AG08395 (cell line): ENCODE measurements at places on chromosomes 6 and 20.

DNA sequence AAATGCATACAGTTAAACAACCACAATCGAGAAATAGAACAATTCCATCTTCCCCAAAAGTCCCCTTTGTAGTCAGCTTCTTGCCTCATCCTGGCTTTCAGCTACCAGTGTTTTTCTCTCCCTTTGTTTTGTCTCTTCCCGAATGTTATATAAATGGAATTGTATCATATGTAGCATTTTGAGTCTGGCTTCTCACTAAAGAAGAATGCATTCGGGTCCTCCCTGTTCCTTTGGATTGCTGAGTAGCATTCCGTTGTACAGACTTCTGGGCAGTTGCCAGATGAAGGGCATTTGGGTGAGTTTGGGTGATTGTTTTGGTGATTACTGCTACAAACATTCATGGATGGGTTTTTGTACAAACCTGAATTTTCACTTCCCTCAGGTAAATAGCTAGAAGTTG lies 27.8 kb downstream of the PRPH2 start:
- peak; percentile 89 for DNase-seq

GRCh38 chr6:37017606-37018197 lies 12.2 kb downstream of the FGD2 start:
- DNase-seq: no peak

DNA sequence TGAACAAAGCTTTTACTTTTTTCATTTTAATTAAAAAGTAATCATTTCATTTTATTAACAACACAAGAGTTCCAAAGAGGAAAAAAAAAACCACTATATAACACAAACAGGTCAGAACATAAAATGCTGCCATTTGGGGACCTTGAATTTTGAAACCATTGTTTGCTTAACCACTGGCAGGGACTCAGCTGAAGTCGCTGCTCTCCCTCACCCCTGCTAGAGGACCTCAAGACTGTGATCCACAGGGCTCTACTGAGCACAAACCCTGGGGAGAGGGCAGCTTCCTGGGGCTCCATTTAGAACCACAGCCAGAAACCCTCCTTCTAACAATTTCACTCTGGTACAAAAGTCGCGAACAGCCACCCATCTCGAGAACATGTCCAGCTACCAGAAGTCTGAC lies 28.8 kb downstream of the NCOA5 start:
- DNase-seq: no peak

DNA sequence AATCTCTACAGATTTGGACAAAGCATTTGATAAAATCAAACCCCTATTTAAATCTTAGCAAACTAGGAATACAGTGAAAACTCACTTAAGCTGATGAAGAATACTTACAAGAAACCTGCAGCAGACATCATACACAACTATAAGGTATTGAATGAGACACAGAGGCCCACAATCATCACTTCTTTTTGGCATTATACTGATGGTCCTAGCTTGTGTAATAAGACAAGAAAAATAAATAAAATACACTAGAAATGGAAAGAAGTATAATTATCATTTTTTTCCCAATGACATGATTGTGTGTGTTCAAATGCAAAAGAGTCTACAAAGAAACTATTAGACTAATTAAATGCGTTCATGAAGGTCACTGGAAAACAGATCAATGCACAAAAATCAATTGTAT lies 8.8 kb upstream of the OR2B6 start:
- no peak for DNase-seq

DNA sequence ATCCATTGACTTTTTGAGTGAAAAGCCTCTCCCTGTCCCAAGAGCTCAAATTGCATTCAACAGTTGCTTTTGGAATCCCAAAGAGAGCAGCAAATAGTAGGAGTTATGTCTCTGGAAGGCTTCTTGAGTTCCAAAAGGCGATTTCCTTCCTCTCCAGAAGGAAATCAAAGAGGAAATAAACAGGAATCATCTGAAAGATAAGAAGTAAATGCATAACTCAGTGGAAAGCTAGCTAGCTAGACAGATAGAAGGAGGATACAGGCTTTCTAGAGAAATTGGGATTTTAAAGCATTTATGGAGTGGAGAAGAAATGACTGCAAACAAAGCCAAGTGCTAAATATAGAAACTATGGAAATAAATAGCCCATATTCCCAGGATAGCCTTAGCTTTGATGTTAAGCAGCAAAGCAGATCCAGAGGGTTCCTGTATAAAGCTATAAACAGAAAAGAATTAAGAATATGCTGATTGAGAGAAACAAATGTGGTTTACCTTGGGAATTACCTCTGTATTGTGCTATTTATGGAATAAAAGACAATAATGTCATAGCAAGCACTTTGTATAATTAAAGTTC lies 214.7 kb downstream of the PLCB1 start:
- no peak for DNase-seq

GRCh38 chr6:112086744-112087135 lies 542 bp downstream of the TUBE1 start:
- peak; percentile 62 for DNase-seq

DNA sequence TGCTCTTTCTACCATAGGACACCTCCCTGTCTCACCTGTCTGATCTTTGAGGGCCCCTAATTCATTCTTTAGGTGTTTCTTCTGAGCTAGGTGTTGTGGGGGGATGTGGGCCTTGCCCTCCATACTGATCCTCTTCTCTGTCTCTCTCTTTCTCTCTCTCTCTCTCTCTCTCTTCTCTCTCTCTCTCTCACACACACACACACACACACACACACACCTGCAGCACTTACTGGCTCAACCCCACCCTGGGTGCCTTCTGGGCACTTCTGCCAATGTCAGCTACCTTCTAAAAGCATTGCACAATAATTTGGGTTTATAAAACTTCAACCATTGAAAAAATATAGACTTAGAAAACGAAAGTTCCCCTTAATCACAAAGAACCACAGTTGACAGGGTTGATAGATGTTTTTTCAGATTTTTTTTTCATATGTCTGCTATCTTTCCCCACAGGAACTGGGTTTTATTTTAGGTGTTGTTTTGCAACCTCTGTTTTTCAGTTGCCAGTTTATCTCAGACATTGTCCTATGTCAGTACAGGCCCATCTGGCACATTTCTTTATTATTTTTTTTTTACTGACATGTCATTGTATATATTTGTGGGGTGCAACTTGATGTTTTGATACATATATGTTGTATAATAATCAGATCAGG lies 28.1 kb downstream of the PKIG start:
- no peak for DNase-seq

DNA sequence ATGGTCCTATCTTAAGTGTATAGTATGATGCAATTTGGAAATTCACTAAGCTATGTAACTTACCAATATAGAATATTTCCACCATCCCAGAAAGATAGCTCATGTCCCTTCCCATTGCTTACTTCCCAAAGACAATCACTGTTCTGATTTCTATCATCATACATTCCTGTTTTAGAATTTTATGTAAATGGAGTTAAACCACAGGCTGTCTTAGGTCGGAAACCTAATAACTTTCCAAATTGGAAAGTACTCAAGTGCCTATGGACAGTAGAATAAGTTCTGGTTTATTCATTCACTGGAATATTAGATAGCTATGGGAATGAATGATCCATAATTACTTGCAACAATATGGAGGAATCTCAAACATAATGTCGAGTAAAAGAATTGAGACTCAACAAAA lies 20.1 kb downstream of the ENPP3 start:
- DNase-seq: no peak

DNA sequence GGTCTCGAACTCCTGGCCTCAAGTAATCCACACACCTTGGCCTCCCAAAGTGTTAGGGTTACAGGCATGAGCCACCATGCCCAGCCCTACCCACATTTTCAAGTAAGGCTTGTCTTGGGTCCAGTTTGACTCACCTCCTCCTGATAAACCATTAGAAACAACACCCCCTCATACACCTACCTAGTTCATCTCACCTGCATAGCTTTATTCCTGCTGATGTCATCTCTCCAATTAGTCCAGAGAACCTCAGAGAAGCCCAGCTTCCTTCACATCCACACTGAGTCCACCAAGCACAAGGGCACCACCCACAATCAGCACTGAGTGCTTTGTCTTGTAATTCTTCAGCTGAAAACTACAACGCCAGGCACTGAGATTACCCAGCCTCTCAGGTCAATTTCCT lies 35.3 kb downstream of the KIF16B start:
- no peak for DNase-seq

DNA sequence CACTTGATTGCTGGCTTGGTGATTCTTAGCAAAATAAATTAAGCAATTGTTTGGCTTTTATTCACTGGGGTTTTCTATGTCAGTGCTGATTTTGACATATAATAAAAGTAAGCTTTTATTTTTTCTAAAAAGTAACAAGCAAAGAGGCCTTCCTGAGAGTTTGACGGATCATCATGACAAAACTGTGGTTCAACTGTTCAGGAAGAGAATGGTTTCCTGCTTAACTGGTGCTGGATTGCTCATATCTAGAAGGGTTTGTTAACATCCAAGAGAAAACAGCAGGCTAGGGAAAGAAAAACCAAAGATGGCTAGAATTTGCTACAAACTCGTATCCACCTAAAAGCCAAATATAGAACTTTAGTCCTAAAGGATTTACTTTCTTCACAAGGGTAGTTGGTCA lies 21.2 kb downstream of the SERPINB1 start:
- no peak for DNase-seq

DNA sequence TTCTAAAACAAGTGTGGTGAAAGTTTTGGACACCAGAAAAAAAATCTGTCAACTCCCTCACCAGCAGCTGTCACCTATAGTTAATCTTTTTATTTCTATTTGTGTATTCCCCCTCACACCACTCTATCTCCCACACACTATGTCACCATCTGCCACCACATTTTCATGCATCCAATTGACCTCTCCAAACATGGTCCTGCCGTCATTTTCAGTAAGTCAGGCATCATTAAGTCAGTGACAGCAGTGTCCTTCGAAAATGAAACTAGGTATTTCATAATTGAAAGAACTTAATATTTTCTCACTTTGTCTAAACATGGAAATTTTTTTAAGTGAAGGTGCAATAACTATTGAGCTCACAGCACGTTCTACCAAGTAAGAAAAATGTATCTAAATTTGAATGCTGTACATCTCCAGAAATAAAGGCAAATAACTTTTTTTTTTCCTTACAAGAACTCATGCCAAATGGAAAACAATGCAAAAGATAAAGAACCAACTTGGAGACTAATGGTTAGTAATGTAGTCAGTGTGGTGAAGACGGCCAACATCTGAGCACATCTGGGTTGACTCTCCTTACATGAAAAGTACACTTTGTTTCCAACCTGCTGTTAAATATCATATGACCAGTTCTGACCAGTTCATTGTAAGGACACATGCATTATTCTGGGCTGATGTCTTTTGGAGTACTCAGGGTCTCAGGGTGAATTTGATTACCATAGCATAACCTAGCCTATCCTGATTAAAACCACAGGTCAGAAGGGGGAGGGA lies 623.3 kb upstream of the MANEA start:
- no peak for DNase-seq

GRCh38 chr6:127684501-127684900 lies 107.5 kb downstream of the C6orf58 start:
- DNase-seq: no peak

GRCh38 chr20:12061466-12061865 lies 143.8 kb downstream of the BTBD3 start:
- no peak for DNase-seq

- no peak for DNase-seq
Observed at GRCh38 chr20:43825051-43825402, 89.6 kb upstream of the TOX2 start.

- no peak for DNase-seq
Observed at GRCh38 chr20:46168438-46168837, 50.3 kb downstream of the CD40 start.

GRCh38 chr6:63805808-63806572 lies 170.4 kb downstream of the PHF3 start:
- peak; percentile 58 for DNase-seq

GRCh38 chr6:137776786-137777686 lies 90.0 kb upstream of the TNFAIP3 start:
- DNase-seq: no peak

- DNase-seq: no peak
Observed at GRCh38 chr6:39553029-39553428, 172.2 kb downstream of the KIF6 start.

DNA sequence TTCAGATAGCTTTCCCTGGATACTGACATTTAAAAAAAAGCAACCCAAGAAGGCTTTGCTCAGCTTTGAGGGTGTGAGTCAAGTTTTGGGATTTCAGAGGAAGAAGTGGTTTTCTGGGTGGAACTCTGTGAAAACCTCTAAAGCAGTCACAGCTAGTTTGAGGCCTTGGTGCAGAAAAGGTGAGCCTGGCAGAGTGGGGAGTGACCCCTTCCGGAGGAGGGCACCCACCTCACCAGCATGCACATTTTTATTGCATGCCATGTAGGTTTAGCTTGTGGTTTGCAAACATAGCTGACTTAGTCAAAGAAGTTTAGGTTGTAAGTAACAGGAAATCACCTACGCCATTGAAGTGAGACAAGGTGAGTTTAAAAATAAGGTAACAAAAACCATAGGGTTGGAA lies 146.8 kb upstream of the PMEPA1 start:
- no peak for DNase-seq

DNA sequence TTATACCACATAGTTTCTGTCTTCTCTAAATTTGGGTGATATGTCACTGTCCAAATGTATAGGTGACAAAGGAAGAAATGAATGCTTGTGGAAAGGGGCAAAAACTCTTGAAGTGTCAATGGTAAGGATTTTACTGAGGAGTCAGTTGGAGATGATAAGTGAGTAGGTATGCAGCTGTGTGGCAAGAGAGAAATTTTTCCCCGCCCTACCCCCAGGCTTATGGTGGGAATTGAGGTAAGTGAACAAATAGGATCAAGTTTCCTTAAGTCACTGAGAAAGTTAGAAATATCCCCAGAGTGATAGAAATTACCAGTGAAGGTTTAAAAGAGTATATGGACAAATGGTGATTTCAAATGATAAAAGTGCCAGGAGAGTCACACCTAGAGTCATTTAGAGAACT lies 11.8 kb downstream of the DSE start:
- no peak for DNase-seq

- DNase-seq: no peak
Observed at GRCh38 chr6:11288065-11288464, 55.6 kb upstream of the NEDD9 start.

DNA sequence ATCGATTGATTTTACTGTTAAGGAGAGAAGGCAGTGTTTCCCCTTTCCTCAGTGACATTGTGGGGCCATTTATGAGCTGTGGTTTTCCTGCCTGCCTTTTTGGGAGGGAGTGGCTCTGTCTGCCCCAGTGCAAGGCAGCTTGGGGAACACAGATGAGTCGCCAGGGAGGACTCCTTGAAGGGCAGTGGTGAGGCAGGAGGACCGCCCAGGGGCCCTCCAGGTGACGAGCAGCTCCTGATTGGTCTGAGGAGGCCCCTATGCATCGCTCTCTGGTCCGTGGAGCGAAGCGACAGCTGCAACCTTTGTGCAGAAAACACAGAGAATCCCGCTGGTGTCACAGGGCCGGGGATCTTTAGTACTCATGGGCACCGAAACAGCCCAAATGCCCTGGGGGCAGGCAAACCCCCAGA lies 100.3 kb downstream of the TMEM242 start:
- DNase-seq: peak; percentile 14

DNA sequence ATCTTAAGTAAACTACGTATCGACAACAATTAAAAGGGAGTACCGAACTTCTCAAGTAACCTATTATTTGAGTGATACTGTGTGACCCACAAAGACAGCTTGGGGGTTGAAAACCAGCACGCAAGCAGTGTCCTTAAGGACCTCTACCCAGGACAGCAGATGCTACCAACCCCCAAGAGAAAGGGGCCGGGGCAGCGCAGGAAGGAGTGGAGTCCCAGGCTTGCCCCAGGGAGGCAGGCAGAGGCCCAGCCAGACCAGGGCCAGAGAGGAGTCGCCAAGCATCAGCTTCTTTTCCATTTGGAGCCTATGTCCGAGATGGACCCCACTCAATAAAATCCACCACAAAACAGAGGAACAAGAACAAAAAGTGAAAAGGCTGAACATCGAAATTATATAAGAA lies 11.9 kb downstream of the DIDO1 start:
- no peak for DNase-seq

GRCh38 chr20:46315311-46315710 lies 7.0 kb upstream of the CDH22 start:
- no peak for DNase-seq
